ENCODE measurements at places on chromosomes 16 and 17.

DNA sequence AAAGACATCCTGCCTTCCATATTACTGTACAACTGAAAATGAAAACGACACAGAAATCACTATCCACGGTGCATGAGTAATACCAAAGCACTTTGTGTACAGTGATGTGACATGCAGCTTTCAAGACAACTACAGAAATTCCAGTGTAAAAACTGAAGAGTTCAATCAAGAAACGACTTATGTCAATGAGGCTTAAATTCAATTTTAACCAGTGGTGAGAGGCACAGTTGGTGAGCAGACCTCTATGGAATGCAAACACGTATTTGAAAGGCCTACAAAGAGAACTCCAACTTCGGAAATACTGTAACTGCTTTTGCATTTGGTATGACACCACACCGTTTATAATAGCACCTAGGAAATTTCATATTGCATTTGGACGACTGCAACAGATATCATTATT lies 87.6 kb downstream of the USP31 start:
- no peak for DNase-seq

DNA sequence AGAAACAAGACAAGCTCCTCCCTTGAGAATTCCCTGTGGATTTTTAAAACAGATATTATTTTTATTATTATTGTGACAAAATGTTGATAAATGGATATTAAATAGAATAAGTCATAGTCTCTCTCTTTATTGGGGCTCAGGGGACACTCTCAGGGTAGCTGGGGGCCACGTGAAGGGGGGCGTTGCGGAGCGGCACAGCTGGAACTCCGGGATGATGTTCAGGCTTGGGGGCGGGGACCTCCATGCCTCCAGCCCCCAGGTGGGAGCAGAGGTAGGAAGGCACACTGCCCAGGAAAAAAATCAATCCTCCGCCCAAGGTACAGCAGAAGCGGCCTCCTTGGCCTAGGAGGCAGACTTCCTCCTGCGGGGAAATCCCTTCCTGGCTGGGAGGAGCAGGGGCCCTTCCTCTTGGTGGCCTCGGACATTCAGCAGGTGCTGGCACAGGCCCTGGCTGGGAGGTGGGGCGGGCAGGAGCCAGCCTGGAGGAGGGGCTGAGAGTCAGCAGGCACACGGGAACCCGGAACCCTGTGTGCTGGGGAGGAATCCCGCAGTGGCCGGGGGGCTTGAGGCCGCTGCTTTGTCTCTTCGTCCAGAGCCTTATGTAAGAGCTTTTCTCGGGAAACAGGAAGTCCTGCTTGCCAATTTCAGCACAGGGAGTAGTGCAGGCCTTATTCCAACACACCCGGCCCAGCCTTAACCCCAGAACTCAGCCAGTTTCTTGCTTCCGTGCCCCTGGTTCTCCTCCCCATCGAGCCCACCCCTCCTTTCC lies 591 bp upstream of the TNFSF13 start:
- no peak for DNase-seq

DNA sequence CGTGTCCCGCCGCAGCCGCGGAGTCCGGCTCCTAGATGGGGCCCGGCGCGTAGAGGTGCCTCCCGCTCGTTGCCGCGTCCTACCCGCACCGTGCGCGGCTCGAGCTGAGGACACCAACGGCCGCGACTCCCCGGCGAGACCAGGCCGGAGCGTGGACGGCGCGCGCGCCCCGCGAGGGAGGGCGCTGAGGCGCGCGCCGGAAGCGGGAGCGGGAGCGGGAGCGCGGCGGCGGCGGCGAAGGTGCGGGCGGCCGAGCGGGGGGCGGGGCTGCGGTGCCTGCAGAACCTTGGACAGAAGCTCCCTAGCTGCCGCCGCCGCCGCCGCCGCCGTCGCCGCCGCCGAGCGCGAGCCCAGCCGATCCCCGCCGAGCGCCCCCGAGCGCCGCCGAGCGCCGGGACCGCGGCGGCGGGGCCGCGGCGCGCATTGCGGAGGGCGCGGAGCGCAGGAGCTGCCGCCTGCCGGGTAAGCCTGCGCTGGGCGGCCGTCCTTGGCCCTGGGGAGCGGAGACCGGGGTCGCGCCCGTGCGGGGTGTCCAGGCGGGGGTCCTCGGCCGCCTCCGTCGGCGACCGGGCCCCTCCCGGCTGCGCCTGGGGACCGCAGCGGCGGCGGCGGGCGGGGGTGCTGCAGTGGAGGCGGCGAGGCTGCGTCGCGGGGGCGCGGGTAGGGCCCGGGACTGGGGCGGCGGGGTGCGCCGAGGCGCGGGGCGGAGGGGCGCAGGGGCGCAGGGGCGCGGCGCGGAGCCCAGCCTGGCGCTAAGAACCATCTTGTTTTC lies at the start of gene CDK5R1:
CDK5R1 (plus strand) TSS at position 293 of the 772 bp plus-strand sequence. CDS start 628 bp downstream, outside the sequence.
- peak; percentile 66 for DNase-seq

- no peak for DNase-seq
These were observed 130.9 kb upstream of the CACNG3 start for GRCh38 chr16:24125214-24125613.

DNA sequence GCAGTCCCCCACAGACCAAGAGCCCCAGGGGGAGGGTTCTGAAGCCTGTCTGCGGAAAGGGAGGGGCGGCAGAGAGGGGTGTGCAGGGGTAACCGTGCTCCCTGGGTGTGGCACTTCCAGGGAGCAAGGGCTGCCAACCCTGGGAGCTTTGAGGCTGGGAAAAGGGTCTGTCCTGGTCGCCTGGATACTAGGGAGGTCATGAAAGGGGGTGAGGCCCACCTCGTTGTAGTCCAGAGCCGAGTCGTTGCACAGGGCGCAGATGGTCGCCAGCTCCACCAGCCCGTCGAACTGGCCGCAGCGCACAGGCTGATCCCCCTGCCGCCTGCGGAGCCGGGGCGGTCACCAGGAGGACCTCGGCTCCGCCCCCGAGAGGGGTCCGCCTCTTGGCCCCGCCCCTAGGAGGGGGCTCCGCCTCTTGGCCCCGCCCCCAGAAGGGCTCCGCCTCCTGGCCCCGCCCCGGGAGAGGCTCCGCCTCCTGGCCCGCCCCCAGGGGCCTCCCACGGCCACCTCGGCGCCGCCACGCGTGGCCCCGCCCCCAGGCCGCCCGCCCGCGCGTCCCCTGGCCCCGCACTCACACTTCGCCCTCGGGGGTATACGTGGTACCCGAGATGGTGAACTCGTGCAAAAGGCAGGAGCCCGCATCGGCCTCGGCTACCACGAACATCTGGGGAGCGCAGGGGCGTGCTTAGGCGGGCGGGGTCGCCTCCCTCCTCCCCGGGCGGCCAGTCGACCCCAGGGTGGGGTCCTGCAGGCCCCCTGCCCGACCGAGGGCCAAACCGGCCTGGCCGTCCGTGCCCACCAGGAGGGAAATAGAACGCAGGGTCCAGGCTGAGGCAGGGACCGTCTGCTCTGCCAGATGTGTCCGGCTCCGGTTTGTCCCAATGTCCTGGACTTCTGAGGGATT lies 19.5 kb downstream of the ATP2A3 start:
- DNase-seq: peak; percentile 25

DNA sequence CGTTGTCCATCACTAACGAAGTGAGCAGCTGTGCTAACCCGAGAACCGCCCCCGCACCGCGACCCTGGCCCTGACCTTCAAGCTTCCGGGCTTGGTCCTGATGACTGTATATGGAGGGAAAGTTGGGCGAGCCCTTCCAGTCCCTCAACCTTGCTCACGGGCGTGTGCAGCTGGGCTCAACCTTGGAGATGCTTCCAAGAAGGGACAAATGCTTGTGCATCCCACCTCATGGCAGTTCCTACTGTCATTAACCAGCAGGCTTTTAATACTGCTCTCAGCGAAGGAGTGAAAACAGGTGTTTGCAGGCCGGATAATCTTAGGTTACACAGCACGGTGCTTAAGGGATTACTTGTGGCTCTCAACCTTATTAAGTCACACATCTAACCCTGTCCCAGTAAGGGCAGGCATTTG lies 33.5 kb downstream of the SRL start:
- no peak for DNase-seq
